Stimulated activated CD8-positive, alpha-beta memory T cell treated with anti-CD3 and anti-CD28 coated beads, Interleukin-7, amount 100 ng/mL, for 4 hours (primary cell): ENCODE measurements at places on chromosomes 3 and 15.

- no peak for DNase-seq
These were observed 116.7 kb downstream of the FNDC3B start for GRCh38 chr3:172155897-172156585.

GRCh38 chr3:32198714-32199113, 39.8 kb upstream of the CMTM8 start:
- no peak for DNase-seq

- no peak for DNase-seq
These were observed 21.3 kb downstream of the THBS1 start for GRCh38 chr15:39602143-39602542.

GRCh38 chr3:69328103-69328962, 57.6 kb downstream of the FRMD4B start:
- no peak for DNase-seq

GRCh38 chr15:70424937-70425411, 327.3 kb upstream of the TLE3 start:
- DNase-seq = no peak

DNA sequence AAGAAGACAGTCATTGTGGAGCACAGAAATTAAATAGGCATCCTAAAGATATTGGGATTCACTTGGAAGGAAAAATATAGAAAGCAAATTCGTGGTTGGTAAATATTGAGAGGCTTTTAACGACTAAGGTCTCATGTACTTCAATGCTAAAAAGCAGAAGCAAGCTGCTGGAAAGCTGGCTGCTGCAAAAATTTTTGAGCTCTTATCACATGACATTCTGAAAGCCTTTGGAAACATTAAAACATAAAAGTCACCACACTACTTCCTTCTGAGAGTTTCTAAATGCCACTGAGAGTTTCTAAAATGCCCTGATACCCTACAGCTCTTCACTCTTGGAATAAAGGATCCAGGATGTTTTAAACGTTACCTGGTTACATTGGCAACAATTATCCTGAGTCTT, 39.0 kb upstream of the CBLB start:
- DNase-seq = no peak

GRCh38 chr15:68414206-68414555, 17.8 kb downstream of the ITGA11 start:
- no peak for DNase-seq

GRCh38 chr15:45714590-45715488, 80.0 kb downstream of the SQOR start:
- DNase-seq = no peak

DNA sequence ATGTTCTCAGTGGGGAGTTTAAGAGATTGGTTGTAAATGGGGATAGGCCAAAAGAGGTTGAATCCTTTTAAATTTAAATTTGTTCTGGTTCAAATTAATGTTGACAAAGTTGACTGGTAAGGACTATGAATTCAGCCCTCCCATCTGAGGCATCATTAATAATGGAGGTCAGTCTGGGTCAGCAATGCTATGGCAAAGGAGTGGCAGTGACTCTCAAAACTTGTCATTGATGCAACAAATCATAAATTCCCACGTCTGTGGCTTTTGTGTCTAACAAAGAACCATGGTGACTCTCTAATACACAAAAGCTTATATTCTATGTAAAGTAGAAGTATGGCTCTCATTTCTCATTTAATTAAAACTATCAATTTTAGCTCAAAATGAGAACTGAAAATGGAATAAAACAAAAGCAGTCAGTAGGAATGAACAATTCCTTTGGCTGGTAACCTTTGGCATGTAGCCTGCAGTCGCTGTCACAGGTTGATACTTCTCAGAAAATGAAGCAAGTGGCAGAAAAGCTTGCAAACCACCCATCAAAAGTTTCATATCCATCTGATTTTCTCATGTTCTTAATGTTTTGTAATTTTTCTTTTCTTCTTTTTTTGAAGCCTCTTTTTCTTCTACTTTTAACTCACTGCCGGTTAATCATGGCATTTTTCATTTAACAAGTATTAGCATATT, 12.2 kb upstream of the ZBED2 start:
- DNase-seq = no peak

GRCh38 chr15:65373163-65373651, 4.6 kb downstream of the IGDCC3 start:
- DNase-seq = no peak

GRCh38 chr3:55988905-55989304, 479.4 kb downstream of the ERC2 start:
- DNase-seq = no peak

DNA sequence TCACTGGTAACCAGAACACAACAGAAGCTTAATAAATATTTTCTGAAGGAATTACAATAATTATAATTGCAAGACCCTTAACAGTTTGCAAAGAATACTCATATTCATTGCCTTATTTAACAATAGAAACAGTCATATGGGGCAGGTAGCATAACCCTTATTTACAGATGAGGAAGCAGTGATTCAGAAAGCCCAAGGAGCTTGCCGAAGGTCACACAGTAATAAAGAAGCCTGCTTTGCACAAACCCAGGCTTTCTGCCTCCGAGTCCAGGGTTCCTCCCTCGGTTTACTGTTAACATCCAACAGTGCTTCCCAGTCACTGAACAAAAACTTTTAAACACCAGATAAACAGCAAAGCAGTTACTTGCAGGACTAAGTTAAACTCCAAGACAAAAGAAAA, 35.3 kb downstream of the SRGAP3 start:
- DNase-seq = no peak

GRCh38 chr15:52281085-52282035, 14.2 kb downstream of the MYO5C start:
- DNase-seq = no peak

GRCh38 chr15:33068007-33068481, 126.5 kb downstream of the FMN1 start:
- DNase-seq = no peak
